Bronchial epithelial cell (primary cell): ENCODE measurements at places on chromosomes 5 and 9.

DNA sequence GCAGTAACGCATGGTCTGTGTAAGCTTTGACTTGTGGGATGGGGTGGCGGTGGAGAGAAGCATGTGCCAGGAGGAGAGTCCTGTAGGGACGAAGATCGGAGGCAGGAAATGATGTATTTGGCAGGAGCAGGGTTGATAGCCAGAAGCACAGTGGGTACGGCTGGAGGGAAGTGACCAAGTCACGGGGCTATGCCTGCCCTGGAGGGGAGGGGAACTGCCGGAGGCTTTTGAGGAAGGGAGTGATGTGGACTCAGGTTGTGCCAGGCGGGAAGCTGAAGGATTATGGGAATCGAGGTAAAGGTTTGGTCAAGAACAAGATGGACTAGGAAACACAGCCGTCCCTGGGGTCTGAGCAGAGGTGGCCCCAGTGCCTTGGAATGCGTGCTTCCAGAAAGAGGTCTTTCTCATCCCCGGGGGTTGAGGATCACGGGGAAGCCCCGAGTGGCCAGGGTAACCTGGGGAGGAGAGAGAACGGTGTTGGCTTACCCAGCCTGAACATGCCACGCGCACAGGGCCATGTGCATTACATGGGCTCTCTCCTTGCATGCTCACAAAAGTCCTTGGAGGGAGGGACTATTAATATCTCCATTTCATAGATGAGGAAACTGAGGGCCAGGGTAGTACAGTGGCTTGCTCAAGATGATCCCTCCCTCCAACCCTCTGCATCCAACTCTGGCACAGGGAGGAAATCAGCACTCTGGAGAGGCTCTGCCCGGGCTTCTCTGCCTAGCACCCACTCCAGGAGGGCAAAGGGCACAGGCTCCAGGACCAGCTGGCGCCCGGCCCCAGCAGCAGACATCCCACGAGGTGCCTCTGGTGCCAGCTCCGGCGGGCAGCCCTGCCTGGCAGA lies 253.8 kb downstream of the PBX3 start:
- no peak for DNase-seq

- DNase-seq, result peak; percentile 39
Observed at GRCh38 chr5:164336906-164337305, 831.5 kb downstream of the MAT2B start.

DNA sequence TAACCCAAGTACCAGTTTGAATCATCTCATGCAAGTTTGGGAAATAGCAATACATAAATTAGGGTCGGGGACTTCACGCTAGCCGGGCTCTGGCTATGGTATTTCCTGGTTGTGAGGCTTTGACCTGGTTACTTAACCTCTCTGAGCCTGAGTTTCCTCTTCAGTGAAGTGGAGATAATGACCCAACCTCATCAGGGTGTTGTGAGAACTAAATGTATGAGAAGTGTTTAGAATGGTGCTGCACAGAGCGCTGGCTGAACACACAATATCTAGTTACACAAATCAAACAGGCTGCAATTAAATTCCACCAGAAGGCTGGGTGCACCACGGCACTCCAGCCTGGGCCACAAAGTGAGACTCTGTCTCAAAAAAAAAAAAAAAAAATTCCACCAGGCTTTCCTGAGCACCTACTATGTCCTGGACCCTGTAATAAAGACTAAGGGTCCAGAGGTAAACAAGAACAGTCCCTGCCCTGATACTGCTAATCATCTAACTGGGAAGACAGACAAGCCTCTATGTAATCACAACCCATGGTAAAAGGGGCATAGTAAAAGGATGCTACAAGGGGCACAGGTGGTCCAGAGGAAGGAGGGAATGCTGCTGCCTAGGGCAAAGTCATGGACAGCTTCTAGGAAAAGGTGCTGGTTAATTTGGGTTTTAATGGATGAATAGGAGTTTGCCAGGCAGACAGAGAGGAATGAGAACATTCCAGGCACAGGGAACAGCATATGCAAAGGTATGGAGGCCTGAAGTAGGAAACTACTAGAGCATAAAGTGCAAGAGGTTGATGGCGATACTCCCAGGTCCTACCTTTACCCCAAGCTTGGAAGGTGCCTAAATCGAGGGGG lies 27.7 kb downstream of the DUSP1 start:
- no peak for DNase-seq

- peak; percentile 27 for DNase-seq
Observed at GRCh38 chr5:72478276-72478675, 28.9 kb downstream of the ZNF366 start.

DNA sequence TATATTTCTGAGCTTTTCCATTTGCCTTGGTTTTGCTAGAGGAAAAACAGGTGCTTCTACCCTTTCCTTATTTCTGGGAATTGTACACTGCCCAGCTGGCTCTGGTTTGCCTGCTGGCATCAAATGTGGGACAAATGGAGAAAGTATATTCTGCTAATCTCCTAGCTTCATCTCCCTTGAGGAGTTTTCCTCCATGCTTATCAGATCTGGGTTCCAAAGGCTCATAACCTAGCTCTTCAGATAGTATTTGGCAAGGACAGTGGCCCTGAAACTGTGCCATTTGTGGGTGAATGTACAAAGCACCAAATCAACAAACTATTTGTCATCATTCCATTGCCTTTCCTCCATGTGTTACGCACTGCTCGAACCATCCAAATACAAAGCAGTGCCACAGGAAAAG lies 16.2 kb downstream of the PRLR start:
- no peak for DNase-seq

GRCh38 chr5:158273035-158273434 lies 414.1 kb upstream of the CLINT1 start:
- DNase-seq, result no peak

DNA sequence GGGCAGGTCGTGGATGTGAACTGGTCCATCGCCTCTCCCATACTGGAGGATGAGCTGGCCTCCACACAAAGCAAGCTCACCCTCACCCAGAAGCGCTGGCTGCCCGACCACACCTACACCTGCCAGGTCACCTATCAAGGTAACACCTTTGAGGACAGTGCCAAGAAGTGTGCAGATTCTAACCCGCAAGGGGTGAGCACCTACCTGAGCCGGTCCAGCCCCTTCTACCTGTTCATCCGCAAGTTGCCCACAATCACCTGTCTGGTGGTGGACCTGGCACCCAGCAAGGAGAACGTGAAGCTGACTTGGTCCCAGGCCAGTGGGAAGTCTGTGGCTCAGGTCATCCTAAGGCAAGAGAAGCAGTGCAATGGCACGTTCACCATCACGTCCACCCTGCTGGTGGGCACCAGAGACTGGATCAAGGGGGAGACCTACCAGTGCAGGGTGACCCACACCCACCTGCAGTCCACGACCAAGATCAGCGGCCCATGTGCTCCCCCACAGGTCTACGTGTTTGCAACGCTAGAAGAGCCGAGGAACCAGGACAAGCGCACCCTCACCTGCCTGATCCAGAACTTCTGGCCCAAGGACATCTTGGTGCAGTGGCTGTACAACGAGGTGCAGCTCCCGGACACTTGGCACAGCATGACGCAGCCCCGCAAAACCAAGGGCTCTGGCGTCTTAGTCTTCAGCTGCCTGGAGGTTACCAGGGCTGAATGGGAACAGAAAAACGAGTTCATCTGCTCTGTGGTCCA lies 71.3 kb downstream of the INSL6 start:
- DNase-seq, result no peak

GRCh38 chr9:128103589-128103962 lies 24.0 kb downstream of the PTGES2 start:
- DNase-seq, result no peak

GRCh38 chr9:87684627-87685219 lies 41.2 kb upstream of the CTSL start:
- peak; percentile 40 for DNase-seq

DNA sequence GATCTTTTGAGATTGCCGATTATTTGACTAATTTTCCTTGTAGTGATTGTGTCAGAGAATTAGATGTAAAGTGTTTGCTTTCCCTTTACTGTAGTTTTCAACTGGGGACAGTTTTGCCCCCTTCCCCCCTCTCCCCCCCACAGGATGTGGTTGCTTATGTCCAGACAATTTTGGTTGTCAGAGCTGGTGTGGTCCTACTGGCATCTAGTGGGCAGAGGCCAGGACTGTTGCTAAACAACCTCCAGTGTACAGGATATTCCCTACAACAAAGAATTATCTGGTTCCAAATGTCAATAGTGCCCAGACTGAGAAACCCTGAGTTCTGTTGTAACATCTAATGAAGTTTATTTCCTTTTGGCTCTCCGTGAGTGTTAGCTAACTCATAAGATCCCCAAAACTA lies 20.0 kb downstream of the TMEFF1 start:
- no peak for DNase-seq

- DNase-seq, result no peak
Observed at GRCh38 chr5:153425914-153426313, 64.6 kb upstream of the GRIA1 start.

DNA sequence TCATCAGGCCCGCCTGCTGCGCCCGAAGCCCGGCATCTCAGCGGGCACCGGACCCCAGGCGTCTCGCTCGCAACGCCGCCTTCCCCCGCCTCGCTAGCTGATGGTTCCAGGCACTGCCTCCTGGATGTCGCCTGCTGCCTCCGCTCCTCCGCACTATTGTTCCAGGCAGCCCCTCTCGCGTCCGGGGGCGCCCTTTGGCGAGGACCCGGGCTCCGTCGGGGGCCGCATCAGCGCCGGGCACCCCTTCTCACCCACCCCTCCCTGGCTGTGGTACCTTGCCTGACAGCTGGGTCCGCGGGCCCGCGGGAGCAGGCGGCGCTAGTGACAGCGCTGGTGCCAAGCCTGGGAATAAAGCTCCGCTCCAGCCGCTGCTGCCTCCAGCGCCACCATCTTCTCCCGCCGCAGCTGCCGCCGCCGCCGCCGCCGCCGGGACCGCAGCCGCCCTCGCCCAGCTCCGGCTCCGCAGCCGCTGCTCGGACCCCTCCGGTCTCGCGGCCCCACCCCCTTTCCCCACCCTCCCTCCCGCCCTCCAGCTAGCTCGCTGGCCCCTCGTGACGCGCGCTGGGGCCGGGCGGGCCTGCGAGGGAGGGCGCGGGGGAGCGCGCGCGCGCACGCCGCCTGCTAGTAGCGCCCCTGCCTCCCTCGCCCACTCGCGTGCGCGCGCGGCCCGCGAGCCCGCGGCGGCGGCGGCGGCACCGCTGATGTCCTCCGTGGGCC lies at the start of gene APBA1:
TSS of gene APBA1 (minus strand) at position 493 of the 717 bp plus-strand sequence.
- DNase-seq, result no peak

DNA sequence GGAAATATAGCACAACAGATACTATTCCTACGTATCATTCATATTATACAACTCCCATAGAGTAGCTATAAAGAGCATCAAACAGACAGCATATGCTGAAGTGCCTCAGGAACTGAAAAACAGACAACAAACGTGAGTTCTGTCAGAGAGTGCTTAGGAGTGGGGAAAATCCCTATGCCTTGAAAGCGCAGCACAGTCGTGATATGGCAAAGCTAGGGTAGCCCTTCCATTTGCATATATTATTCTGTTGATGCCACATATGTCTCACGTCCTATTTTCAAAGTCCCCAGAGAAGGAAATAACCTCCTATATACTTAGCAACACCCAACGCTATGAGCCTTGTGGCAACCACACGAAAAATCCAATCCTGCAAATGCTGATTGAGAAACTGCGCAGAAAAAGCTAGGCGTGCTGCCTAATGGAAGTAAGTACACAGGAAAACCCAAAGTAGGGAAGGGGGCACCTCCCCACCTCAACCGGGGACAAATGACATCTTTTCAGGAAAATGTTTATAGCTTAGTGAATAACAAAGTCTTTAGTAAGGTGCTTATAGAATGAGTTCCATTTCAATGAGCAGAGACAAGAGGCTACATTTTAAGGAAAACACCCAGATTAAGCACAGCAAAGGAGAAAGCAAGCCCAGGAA lies 105.1 kb downstream of the MED10 start:
- no peak for DNase-seq

DNA sequence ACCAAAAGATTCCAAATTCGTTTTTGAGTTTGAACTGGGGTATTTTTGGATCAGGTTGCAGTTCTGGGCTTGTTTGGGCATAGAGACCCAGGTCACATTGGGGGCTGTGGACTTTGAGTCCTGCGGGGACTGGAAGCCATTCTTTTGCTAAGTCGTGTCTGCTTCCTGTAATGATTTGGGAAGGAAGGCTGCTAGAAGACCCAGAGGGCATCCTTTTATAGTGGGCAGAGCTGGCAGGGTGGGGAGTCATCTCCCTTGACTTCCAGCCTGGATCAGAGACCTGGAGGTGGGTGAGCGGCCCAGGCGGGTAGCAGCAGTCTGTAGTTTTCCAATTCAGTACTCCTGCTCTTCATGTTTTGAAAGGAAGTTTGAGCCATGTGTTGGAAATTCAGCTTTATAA lies 11.3 kb downstream of the ZNF618 start:
- no peak for DNase-seq

- peak; percentile 60 for DNase-seq
Observed at GRCh38 chr9:96858018-96858573, 3.8 kb upstream of the ZNF782 start.

DNA sequence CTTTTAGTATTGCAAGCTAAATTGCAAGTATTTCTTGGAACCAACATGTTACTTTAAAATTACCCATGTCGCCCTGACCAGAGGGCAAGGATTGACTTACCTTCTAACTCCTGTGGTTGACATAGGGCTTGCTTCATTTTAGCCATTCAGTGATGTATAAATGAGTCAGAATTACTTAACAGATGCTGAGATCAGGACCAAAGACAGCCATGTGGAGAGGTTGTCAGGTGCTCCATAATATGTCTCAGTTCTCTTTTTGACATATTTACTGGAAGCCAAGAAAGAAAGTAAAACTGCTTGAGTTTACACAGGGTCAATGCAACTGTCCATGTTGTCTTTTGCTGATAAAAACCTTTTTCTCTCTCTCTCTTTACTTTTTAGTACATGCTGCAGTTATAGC lies 33.2 kb downstream of the F2RL2 start:
- peak; percentile 50 for DNase-seq

DNA sequence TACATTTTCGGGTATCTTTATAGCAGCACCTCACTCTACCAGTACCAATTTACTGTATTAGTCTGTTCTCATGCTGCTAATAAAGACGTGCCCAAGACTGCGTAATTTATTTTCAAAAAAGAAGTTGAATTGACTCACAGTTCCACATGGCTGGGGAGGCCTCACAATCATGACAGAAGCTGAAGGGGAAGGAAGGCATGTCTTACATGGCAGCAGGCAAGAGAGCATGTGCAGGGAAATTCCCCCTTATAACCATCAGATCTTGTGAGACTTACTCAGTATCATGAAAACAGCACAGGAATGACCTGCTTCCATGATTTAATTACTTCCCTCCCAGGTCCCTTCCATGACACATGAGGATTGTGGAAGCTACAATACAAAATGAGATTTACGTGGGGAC lies 602.6 kb upstream of the DAB2 start:
- no peak for DNase-seq

GRCh38 chr5:85538362-85538761 lies 1079.4 kb upstream of the COX7C start:
- no peak for DNase-seq

- no peak for DNase-seq
Observed at GRCh38 chr5:133606835-133607234, 5.5 kb downstream of the FSTL4 start.

GRCh38 chr5:36629729-36630128 lies 23.3 kb downstream of the SLC1A3 start:
- no peak for DNase-seq
